RWPE2 (cell line): ENCODE measurements at places on chromosomes 1 and 21.

- no peak for DNase-seq
Observed at GRCh38 chr1:54325703-54326461, 80.3 kb downstream of the SSBP3 start.

DNA sequence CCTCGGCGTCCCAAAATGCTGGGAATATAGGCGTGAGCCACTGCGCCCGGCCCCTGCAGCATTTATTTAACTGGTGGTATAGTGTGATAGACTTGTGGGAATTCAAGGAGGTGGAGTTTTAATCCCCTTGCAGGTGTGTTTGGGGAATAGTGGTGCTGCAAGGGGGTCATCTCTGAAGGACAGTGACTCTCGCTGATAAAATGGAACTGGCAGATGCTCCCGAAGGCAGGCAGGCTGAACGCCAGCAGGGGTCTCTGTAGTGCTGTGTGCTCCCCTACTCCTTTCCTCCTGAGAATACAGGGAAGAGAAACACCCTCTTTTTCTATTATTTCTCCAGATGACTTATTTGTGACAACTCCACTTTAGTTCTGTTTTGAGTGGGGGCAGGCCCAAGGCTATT lies 4.0 kb downstream of the OSCP1 start:
- DNase-seq: no peak

DNA sequence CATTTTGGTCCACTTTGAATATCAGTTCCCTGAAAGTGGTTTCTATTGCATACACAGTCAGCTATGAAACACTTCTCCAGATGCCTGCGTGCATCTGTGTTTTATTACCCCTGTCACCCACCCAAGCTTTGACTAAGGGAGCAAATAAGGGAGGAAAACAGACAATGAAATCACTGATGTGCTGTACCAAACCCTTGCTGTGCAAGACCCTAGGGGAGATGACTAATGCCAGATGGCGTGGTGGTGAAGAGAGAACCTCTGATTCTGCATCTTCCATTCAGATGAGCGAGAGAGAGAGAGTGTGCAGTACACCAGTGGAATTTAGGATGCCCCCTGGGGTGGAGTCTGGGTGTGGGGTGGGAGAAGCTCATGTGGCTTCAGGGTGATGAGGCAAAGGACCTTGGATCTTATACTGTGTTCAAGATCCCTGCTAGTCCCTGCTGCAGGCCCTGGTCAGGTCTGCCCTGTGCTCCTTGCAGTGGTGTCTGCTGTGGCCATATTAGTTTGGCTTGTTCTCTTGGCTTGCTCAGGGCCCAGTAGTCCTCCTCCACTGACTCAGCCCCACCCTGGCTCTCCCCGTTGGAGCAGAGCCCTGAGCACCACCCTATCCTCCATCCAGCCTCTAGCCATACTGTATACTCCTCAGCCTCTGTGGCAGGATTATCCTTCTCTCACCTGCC lies 18.5 kb downstream of the CLCA1 start:
- DNase-seq: no peak

DNA sequence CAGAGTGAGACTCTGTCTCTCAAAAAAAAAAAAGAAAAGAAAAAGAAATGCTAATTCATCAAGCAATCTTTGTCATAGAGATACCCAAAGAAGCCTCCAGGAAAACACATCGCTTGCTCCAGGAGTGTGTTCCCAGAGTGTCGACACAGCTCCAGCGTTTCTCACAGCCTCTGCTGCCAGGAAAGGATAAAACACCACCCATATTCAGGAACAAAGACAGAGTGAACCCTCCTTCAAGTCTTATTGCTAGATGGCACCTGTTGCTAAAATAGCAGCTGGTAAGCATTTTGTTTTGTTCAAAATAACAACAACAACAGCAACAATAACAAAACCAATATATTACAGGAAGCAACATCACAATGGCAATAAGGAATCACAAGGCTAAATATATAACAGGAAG lies 3.1 kb downstream of the ILDR2 start:
- no peak for DNase-seq

- DNase-seq: no peak
Observed at GRCh38 chr1:77401384-77401783, 119.6 kb downstream of the AK5 start.

GRCh38 chr1:183739082-183739481 lies 65.8 kb upstream of the RGL1 start:
- no peak for DNase-seq

DNA sequence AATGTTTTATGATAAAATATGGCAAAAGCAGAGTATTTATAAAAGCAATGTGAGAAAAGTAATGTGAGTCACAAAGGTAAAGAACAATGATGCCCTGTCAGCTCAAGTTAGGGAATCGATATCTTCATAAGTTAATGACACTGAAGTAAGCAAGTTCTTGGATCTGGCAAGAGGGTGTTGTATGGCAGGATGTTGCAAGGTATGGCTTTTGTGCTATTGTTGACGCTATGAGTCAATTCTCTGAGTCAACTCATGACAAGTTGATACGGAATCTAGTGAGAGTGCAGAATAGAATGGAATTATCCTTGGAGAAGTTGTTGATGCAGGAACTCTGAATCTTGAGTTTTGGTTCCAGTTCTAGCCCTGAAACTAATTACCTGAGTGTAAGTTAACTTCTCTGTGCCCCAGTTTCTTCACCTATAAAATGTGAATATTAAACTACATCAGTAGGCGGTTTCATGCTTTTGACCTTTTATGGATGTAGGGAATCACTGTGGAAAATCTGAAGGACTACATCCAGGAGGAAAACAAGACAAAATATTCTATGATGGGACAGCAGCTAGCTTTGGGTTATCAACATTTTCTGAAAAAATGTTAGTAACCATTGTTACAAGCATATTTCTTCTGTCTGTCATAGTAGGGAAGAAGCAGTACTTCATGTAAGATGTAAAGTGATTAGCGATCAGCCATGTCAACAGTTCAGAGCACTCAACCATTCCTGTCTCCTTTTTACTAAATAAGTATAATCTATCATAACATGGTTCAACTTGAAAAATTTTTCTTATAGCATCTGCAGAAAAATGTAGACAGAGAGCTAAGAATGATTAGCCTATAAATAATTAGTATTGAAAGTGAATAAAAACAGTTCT lies 96.9 kb downstream of the ATP6V1G3 start:
- peak; percentile 53 for DNase-seq

DNA sequence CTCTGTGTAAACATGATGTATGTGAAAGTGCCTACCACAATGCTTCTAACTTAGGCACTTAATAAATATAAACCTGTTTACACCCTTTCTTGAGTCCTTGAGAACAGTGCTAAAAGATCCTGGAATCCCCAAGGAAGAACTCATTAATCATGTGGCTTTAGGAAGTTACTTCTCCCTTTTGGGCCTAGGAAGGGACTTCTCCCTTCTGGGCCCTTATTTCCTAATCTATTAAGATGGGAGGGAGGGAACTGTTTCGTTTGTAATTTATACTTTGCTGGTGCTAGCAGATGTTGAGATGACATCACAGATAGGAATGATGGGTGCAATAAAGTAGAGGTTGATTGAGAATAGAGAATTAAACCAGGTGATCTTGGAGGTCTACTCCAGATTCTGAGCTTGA lies 1.2 kb downstream of the BTF3L4 start:
- no peak for DNase-seq

GRCh38 chr1:92118826-92119225 lies 38.7 kb downstream of the BTBD8 start:
- DNase-seq: no peak

- DNase-seq: no peak
Observed at GRCh38 chr1:95223110-95223509, 10.9 kb upstream of the RWDD3 start.

DNA sequence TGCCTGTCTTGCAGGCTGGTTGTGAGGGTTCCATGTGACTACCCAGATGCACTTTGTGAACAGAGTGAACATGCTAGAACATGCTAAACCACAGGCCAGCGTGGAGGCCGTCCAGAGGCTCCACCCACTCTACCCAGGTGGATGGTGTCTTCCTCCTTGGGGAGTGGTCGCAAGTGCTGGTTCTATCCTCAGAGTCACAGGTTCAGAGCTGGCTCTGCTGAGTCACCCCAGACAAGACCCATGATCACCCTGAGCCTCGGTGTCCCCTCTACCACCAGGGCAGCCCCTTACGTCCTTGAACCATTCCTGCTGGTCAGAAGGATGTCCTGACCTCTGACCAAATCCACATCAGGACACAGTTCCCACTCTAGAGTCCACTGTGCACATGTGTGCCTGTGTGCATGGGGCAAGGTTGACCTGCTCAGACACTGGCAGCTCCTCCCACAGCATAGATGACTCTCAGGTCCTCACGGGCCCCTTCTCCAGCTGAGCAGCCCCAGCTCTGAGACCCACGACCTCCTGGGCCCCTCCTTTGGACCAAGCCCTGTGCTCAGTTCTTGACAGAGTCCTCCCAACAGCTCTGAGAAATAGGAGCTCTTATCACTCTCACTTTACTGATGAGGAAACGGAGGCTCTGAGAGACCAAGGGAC lies 391.8 kb downstream of the MATN1 start:
- DNase-seq: no peak

DNA sequence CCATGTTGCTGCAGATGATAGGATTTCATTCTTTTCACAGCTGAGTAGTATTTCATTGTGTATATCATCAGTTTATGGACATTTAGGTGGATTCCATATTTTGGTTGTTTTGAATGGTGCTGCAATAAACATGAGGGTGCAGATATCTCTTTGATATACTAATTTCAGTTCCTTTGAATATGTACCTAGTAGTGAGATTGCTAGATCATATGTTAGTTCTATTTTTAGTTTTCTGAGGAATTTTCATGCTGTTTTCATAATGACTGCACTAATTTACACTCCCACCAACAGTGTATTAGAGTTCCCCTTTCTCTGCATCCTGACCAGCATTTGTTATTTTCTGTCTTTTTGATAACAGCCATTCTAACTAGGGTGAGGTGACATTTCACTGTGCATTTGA lies 82.1 kb downstream of the BRINP2 start:
- DNase-seq: no peak

GRCh38 chr1:33092438-33092837 lies 11.5 kb downstream of the AZIN2 start:
- no peak for DNase-seq

GRCh38 chr1:63134501-63135173 lies 187.7 kb upstream of the FOXD3 start:
- no peak for DNase-seq

- no peak for DNase-seq
Observed at GRCh38 chr1:202656951-202657646, 53.2 kb downstream of the SYT2 start.
